ENCODE measurements at places on chromosomes 5 and 9.

DNA sequence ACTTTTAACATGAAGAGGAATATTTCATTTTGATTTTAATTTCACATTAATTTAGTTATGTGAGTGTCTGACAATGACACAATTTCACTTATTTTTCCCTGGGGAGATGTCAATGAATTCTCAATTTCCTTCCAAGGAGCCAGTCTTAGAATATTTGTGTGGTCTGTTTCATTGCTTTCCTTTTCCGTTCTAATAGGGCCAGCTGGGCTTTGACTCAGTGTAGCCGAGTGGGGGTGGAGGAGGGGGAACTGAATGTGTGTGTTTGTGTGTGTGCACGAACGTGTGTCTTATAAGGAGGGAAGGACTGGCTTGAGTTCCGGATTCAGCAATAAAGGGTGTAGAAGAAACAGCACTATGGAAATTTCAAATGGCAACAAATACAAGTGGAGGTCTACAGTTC is 100.0 kb downstream of the BASP1 start:
- peaks cover 2% of the 10 kb centered on the region for H3K36me3 ChIP-seq
- no peaks in the 10 kb centered on the region for H3K4me1 ChIP-seq

GRCh38 chr5:77133061-77133758 is 46.1 kb upstream of the ZBED3 start:
- no peaks in the 10 kb centered on the region for H3K4me1 ChIP-seq
- no peak overlapping the region for H3K27ac ChIP-seq
- no peaks in the 10 kb centered on the region for H3K36me3 ChIP-seq

GRCh38 chr5:160423099-160423498 is 1.4 kb downstream of the PTTG1 start:
- H3K4me3 ChIP-seq, result peak overlapping the region; percentile 93
- no peak for DNase-seq
- peak overlapping the region; percentile 92 for H3K27ac ChIP-seq
- H3K36me3 ChIP-seq, result peaks cover 14% of the 10 kb centered on the region

GRCh38 chr5:129114539-129115193 is 20.1 kb downstream of the ISOC1 start:
- no peak overlapping the region for H3K4me3 ChIP-seq
- no peak overlapping the region for H3K27ac ChIP-seq
- no peaks in the 10 kb centered on the region for H3K27me3 ChIP-seq
- no peaks in the 10 kb centered on the region for H3K4me1 ChIP-seq

DNA sequence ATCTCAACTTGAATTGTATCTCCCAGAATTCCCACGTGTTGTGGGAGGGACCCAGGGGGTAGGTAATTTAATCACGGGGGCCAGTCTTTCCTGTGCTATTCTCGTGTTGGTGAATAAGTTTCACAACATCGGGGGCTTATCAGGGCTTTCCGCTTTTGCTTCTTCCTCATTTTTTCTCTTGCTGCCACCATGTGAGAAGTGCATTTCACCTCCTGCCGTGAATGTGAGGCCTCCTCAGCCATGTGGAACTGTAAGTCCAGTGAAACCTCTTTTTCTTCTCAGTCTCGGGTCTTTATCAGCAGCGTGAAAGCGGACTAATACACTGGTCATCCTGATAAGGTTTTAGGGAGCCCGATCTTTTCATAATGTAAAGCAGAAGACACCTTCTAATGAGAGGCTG is 687.0 kb upstream of the FTMT start:
- H3K4me1 ChIP-seq, result no peaks in the 10 kb centered on the region
- H3K4me3 ChIP-seq, result no peak overlapping the region
- H3K36me3 ChIP-seq, result no peaks in the 10 kb centered on the region
- no peak overlapping the region for H3K27ac ChIP-seq
- DNase-seq, result no peak

- H3K27me3 ChIP-seq, result peaks cover 32% of the 10 kb centered on the region
- H3K4me3 ChIP-seq, result no peak overlapping the region
- H3K27ac ChIP-seq, result no peak overlapping the region
- H3K36me3 ChIP-seq, result no peaks in the 10 kb centered on the region
- no peak for DNase-seq
- no peaks in the 10 kb centered on the region for H3K4me1 ChIP-seq
These were observed 433.7 kb downstream of the ENC1 start for GRCh38 chr5:74206579-74207550.

- no peak for DNase-seq
- no peaks in the 10 kb centered on the region for H3K36me3 ChIP-seq
- no peak overlapping the region for H3K4me3 ChIP-seq
These were observed 205.3 kb downstream of the SLCO4C1 start for GRCh38 chr5:102090770-102091169.

DNA sequence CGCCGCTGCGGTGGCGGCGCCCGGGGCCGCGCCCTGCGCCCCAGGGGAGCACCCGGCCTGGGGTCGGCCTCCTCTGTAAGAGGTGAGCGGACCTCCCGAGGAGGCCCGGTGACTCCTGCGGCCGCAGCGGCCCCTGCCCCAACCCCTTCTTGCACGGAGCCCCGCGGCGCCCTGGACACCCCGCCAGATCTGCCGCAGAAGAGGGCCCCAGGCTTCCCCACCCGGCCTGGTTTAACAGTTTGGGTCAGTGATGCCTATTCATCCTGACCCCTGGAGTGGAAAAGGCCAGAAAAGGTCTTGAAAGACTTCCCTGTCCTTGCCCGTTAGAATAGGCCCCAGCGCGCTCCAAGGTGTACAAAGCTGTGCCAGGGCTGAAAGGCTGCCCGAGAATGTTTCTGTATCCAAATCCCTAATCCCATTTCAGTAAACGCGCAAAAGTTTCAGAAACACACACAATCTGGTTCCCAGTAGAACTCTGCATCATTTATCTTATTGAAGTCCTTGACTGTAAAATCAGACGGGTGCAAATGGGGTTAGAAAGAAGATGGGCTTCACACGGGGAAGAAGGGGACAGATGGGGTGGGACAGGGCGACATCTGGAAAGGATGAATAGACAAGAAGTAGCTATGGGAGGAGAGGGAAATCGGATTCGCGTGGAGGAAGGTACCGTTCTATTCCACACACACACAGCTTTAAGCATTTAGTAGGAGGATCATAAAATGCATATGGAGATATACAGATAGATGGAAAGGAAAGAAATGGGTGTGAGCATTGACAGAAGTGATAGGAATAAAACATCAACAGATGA is 1.1 kb upstream of the SSBP2 start:
- H3K4me3 ChIP-seq, result peak overlapping the region; percentile 88
- H3K36me3 ChIP-seq, result peaks cover 12% of the 10 kb centered on the region
- peak; percentile 16 for DNase-seq
- peaks cover 18% of the 10 kb centered on the region for H3K4me1 ChIP-seq
- peak overlapping the region; percentile 91 for H3K27ac ChIP-seq
- no peaks in the 10 kb centered on the region for H3K27me3 ChIP-seq

GRCh38 chr9:2403701-2404100 is 217.9 kb upstream of the VLDLR start:
- no peaks in the 10 kb centered on the region for H3K4me1 ChIP-seq
- peaks cover 28% of the 10 kb centered on the region for H3K27me3 ChIP-seq
- H3K4me3 ChIP-seq, result no peak overlapping the region

DNA sequence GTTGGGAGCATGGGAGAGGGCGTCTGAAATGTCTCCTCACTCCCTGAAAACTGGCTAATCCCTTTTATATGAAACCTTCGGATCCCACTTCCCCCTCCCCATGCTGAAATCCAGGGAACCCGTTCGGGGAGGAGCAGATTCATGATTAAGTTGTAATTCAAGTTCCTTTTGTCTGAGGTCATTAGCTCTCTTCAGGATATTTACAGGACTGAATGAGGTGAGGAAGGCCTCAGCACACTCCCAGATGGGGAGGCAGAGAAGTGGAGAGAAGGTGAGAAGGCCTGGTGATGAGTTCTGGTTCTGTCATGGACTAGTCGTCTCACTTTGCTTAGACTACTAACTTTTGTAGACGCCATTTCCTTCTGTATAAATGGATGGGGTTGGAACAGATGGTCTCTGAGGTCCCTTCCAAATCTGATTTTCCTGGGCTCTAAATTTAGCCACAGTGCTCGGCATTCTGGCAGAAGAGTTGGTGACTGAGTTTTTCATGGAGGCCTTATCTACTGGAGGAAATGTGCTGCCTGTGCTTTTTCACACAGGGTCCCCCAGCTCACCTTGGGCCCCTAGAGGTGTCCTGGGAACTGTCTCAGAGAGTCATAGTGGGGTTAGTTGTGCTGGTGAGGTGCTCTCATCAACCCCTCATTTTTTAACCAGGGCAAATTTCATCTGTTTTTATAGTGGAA is 62.3 kb downstream of the PRDM6 start:
- no peak overlapping the region for H3K27ac ChIP-seq
- H3K4me3 ChIP-seq, result no peak overlapping the region
- H3K4me1 ChIP-seq, result no peaks in the 10 kb centered on the region

DNA sequence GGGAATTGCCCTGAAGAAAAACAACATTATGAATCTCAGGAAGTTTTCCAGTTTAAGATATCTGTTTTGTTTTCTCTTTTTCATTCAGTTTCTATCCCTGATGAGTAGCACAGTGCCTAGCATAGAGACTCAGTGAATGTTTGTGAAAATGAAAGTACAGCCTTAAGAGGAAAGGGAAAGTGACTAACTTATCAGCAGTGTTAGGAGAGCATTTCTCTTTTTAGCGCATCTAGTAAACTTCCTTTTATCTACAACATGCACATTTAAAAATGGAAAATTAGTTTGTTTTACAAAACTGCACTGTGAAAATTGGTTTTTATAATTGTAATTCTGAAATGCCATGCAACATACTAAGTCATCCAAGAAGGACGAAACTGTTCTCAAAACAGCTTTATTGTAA is 110.8 kb downstream of the SMARCA2 start:
- no peaks in the 10 kb centered on the region for H3K27me3 ChIP-seq
- H3K4me3 ChIP-seq, result no peak overlapping the region
- peaks cover 60% of the 10 kb centered on the region for H3K4me1 ChIP-seq
- H3K36me3 ChIP-seq, result peaks cover 40% of the 10 kb centered on the region

- DNase-seq, result no peak
- H3K36me3 ChIP-seq, result peaks cover 3% of the 10 kb centered on the region
- H3K27ac ChIP-seq, result peak overlapping the region; percentile 51
These were observed 82.8 kb downstream of the GTF3C4 start for GRCh38 chr9:132752877-132753592.

DNA sequence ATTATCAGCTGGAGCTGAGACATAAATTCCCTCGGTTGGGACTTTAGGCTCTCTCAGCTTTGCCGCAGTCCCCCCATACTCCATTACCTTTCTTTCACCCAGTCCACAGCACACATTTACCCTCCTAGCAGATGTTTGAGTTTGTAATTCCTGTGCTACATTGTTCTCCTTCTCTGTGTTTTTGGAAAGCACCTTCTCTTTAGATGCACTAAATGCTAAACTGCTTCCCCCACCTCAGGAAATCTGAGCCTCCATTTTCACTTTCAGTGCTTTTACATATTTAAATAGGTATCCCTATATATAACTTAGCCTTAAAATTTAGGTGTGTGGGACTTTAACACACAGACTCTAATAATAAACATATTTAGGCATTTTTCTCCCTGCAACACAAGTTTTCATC is 356.9 kb downstream of the NFIB start:
- H3K27me3 ChIP-seq, result no peaks in the 10 kb centered on the region
- H3K4me1 ChIP-seq, result no peaks in the 10 kb centered on the region
- H3K36me3 ChIP-seq, result no peaks in the 10 kb centered on the region

GRCh38 chr9:134813841-134814240 is 66.8 kb upstream of the FCN2 start:
- H3K36me3 ChIP-seq, result no peaks in the 10 kb centered on the region
- H3K27ac ChIP-seq, result no peak overlapping the region
- no peaks in the 10 kb centered on the region for H3K27me3 ChIP-seq
- H3K4me3 ChIP-seq, result no peak overlapping the region
- DNase-seq, result no peak

DNA sequence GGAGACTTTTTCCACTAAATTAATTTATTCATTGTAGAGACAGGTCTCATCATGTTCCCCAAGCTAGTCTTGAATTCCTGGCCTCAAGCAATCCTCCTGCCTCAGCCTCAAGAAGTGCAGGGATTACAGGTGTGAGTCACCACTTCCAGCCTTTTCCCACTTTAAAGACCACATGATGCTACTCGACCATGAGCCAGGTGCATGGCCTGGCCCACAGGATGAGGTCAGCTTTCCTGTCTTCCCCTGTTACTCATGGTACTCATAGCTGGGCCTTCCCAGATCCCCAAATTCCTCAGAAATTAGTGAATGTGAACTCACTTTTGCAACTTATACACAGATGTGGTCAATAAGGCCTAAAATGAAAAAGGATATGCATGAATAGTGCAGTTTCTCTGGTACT is 395.9 kb downstream of the SEMA5A start:
- H3K27me3 ChIP-seq, result no peaks in the 10 kb centered on the region
- H3K4me3 ChIP-seq, result no peak overlapping the region
- no peak for DNase-seq
- H3K27ac ChIP-seq, result no peak overlapping the region
- no peaks in the 10 kb centered on the region for H3K36me3 ChIP-seq

GRCh38 chr5:147286296-147286695 is 51.5 kb downstream of the STK32A start:
- DNase-seq, result no peak
- no peak overlapping the region for H3K27ac ChIP-seq
- H3K27me3 ChIP-seq, result peaks cover 17% of the 10 kb centered on the region
- no peaks in the 10 kb centered on the region for H3K4me1 ChIP-seq

DNA sequence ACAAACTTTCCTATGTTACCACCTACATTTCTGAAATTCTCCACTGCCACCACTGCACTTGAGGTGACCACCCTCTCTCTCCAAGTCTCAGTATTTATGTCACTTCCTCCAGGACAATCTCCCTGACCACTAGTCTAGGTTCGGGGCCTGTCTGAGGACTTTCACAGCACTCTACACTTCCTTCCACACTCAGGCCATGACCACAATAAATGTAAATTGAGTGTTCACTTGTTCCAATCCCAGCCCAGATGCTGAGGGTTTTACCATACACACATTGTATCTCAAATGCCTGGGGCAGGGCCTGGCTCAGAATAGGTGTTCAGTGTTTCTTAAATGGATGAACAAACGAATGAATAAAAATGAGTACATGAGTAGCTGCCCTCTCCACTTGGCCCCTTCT is 26.9 kb upstream of the CCNG1 start:
- DNase-seq, result no peak
- no peak overlapping the region for H3K4me3 ChIP-seq
- H3K27ac ChIP-seq, result no peak overlapping the region
- no peaks in the 10 kb centered on the region for H3K36me3 ChIP-seq
- peaks cover 35% of the 10 kb centered on the region for H3K27me3 ChIP-seq

DNA sequence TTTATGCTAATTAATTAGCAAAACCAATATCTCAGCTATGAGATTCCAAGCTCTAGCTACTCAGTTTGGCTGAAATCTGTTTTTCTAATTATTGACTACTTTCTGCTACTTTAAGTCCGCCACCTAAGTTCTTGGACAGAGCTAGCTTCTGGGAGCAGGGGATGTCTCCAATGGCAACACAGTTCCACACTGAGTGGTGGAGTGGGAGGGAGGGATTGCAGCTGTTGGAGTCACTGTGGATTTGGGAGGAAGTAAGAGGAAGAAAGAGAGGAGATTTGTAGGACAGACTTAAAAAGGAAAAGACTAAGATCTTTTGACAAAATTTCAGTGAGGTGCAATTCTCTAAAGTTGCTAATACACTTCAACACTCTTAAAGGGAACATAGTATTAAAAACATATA is 450.8 kb downstream of the NFIB start:
- H3K4me1 ChIP-seq, result no peaks in the 10 kb centered on the region
- no peak overlapping the region for H3K27ac ChIP-seq
- no peaks in the 10 kb centered on the region for H3K36me3 ChIP-seq
- no peak overlapping the region for H3K4me3 ChIP-seq
- H3K27me3 ChIP-seq, result no peaks in the 10 kb centered on the region

All from central memory CD8-positive, alpha-beta T cell (primary cell).